ENCODE measurements at places on chromosomes 1 and 21. TPM values are rescaled to one million over a fixed set of nuclear protein-coding genes. Genes with fewer than 3 reads are reported as not detected.

DNA sequence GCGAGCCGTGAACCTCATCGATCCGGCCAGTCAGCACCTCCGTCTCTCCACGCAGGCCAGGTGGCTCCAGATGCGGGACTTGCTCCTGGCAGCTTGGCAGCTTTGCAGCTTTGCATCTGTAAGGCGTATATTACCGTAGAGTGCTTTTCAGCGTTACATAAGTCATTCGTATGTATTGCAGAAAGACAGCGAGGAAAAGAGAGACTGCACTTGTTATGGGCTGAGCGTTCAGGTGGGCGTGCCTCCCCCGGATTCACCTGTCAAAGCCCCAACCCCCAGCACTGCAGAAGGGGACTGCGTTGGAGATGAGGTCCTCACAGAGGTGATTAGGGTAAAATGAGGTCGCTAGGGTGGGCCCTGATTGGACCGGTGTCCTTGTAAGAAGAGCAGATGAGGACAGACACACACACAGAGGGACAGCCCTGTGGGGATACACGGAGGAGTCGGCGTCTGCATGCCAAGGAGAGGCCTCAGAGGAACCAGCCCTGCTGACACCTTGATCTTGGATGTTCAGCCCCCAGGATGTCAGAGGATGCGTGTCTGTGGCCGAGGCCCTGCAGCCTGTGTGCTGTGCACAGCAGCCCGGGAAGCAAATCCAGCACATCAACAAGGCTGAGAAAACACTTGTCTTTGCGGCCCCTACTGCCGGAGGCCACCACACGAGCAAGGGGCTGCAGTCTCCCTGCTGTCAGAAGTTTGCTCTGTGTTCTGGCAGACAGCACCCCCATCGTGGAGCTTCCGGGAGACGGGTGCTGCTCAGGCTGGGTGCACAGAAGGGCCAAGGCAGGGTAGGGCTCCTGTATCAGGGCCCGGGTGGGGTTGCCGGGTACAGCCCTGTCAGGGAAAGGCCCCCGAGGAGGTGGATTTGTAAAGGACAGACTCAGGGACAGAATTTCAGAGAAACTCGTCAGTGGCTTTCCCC lies 10.9 kb upstream of the AGPAT3 start:
- no peak for DNase-seq

- no peak for DNase-seq
Measured at GRCh38 chr1:201742955-201743805, 85.8 kb upstream of the IPO9 start.

DNA sequence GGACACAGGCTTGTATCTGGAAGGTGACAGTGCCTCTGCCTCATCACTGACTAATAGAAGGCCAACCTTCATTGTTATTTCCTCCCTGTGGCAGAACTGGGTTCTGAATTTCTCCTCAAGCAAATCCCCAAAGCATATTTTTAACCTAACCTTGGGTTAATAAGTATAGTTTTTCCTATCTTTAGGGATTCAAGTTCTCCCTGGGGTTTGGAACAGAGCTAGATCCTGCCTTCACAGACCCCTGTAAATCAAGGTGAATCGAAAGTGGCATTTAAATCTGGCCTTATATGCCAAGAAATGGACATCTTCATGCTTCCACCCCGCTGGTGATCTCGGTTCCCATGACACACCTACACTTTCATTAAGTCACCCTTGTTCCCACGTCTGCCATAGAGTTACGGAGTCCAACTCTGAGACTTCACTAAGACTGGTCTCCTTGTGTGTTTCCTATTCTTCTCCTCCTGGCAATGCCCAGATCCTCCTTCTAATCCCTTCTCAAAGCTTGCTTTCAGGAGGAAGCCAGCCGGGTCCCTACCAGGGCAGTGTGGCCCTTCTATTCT lies 4.3 kb upstream of the CHI3L2 start:
- DNase-seq, result no peak

DNA sequence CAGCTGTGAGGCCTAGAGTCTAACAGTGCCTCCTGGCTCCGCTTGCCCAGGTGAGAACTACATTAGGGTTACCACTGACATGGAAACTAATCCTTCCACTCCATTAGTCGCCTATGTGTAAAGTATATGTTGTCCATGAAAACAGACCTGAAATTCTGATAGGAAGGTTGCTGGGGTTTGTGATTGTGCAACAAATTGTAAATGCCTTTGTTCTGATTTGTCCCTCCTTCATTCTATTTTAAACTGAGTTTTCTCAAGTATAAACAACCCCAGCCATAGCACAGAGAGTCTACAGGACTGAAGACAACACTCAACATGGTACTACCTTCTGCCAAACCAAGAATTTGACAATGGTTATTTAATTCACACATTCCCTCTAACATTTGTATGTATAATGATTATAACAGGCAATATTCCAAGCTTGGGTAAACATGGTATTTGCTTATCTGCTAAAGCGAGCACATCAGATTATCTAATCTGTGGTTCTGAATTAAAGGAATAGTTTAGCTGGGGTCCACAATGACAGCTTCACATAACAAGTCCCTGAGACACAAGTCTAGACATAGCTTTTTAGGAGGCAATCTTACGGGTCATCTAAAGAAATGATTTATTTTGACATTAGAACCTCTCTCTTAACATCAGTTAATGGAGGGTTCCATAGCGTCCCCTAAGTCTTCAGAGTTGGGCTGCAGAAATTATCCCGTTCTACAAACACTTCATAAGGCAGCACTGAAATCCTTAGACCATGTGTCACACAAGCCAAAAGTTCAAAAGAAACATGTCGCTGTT lies 633.0 kb downstream of the SMYD3 start:
- peak; percentile 65 for DNase-seq

- no peak for DNase-seq
Measured at GRCh38 chr1:228001738-228002535, 4.9 kb upstream of the WNT3A start.

- DNase-seq, result no peak
Measured at GRCh38 chr1:185445594-185445993, 128.6 kb upstream of the IVNS1ABP start.

- DNase-seq, result peak; percentile 31
Measured at GRCh38 chr1:52554756-52555155, 1.9 kb upstream of the TUT4 start.

DNA sequence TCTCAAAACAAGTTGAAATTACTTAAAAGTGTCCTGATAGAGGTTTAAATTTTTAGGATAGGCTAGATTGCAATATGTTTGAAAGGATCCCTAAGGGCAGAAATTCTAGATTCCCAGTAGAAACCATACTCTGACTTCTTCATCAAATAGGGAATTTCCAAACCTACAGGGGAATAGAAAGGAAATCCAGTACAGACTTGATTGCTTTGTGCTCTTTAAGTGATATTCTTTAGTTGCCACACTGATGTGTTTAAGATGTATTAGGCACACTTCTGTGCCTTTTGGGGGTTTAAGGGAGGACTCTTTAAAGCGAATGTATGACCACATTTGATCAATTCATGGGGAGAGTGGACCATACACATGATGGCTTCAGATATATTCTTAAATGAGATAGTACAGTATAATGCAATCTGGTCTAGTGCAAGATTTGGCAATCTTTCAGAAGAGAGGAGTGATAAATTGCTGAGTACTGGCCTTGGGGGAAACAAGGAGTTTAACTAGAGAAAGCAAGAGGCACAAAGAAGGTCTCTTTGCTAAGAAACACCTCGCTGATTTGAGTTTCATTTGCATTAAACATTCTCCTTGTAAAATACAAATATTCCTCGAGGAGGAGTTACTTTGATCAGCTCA lies 268.8 kb upstream of the NR5A2 start:
- DNase-seq, result no peak

DNA sequence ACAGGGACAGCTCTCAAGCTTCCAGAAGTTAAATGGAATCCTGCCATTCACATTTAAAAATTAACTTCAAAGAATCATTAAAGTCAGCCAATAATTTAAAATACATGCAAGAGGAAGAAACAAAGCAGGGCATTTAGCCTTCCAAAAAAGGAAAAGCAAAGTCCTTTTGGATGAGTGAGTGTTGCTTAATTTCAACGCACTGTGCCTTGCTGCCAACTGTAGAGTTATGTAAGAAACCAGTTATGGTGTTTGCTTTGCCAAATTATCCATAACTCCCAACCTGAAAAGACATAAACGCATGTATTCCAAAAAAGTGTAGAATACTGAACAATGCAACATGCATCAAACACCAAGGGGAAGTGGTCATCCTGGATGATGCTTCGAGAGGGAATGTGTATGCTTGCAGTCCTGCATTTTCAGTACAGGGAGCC lies 16.1 kb upstream of the KCNE1 start:
- DNase-seq, result peak; percentile 51

GRCh38 chr1:173173388-173173787 lies 33.7 kb downstream of the TNFSF4 start:
- no peak for DNase-seq

The SAMSN1 gene
- not detected for total RNA-seq

DNA sequence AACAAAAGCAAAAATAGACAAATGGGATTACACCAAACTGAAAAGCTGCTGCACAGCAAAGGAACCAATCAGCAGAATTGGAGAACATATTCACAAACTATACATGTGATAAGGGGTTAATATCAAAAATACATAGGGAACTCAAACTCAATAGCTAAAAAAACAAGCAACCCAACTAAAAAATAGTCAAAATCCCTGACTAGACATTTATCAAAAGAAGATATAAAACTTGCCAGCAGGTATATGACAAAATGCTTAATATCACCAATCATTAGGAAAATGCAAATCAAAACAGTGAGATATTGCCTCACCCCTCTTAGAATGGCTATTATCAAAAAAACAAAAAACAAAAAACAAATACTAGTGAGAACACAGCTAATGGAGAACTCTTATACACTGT lies 140.3 kb downstream of the LRRIQ3 start:
- DNase-seq, result no peak

DNA sequence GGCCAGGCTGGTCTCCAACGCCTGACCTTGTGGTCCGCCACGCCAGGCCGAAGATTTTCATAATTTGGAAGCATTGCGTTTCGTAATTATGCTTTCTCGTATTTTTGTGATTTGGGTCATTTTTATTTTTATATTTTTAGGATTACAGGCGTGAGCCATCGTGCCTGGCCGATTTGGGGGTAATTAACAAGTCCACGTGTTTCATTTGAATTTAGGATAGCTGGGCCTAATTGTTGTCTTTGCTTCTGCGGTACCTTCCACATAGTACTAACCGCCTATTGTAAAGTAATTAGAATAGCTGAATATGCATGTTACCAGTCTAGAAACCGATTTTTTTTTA lies 1.0 kb downstream of the RCC1 start:
- no peak for DNase-seq

- DNase-seq, result no peak
Measured at GRCh38 chr1:18109756-18110597, 2.4 kb downstream of the IGSF21 start.

The AKT3 gene
- total RNA-seq, result 30.0 TPM

The TEKT2 gene
- not detected for total RNA-seq

The SLC6A17 gene
- 0.54 TPM for total RNA-seq

GRCh38 chr1:37954316-37954971 lies 7.6 kb upstream of the INPP5B start:
- DNase-seq, result no peak

- DNase-seq, result no peak
Measured at GRCh38 chr1:46489169-46489637, 433 bp upstream of the DMBX1 start.

The OLFM3 gene
- total RNA-seq, result not detected

DNA sequence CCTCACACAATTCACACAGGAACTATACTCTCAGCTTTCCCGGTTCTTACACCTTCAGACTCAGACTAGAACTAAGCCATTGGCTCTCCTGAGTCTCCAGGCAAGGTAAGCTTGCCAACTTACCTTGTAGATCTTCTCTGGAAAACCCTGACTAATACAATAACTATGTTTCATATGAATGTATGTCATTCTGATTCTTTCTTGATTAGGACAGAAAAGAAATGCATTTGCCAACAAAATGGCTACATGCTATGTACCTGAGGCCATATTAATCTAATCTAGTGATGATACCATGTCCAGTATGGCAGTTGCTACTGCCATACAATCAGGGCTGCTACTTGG lies 9.8 kb upstream of the ZSWIM5 start:
- DNase-seq, result no peak

GRCh38 chr1:192914092-192914491 lies 105.3 kb downstream of the RGS2 start:
- DNase-seq, result no peak

All from IMR-90 (cell line).